NCI-H187 (cell line): ENCODE measurements at places on chromosomes 16 and 17.
A peak's percentile ranks its signal among the peaks of the same experiment; 100 is the strongest.

- no peak for DNase-seq
Measured at GRCh38 chr17:77723909-77724875, 234.3 kb upstream of the TNRC6C start.

GRCh38 chr16:29743827-29744531 is 1.8 kb downstream of the C16orf54 start:
- DNase-seq: no peak

DNA sequence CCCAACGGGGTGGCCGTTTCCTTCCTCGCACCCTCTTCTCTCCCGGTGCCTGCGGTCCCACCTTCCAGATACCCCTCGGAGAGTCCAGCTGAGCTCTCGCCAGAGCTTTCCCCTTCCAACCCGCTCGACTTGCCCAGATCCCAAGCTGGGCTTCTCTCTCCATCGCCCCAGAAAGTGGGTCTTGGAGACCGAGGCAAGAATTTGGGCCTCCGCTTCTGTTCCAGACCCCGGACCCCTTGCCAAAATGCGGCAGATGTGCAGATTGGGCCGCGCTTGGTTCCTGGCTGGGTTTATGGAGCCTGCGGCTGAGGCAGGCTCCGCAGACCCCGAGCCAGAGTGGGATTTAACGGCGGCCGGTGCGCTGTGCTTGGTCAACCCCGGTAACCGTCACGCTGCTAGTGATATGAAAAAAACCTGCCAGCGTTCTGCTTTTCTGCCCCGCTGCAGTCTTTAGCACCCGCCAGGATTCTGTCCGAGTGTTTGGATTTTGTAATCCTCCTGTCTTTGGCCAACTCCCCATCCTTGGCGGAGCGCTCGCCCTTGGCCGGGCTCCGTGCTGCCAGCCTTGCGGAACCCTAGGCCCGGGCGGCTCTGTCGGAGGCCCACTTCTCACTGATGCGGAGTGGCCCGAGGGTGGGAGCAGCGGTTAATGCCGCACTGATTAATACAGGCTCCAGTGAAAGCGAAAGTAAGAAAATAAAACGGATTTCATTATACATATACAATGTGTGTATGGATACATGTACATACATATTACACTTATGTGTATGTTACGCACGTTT is 754 bp upstream of the SLFN11 start:
- peak; percentile 65 for DNase-seq

GRCh38 chr16:17468611-17469010 is 2.1 kb downstream of the XYLT1 start:
- DNase-seq: no peak

- no peak for DNase-seq
Measured at GRCh38 chr17:18315562-18315922, 449 bp downstream of the SMCR8 start.
